Fibroblast of the aortic adventitia (primary cell): ENCODE measurements at places on chromosomes 13 and 19. TPM values are rescaled to one million over a fixed set of nuclear protein-coding genes. Genes with fewer than 3 reads are reported as not detected.

Gene RDH8
- total RNA-seq = not detected in 2 replicates

- DNase-seq = peak; percentile 27
Measured at GRCh38 chr19:8468761-8469373, 24.1 kb downstream of the HNRNPM start.

DNA sequence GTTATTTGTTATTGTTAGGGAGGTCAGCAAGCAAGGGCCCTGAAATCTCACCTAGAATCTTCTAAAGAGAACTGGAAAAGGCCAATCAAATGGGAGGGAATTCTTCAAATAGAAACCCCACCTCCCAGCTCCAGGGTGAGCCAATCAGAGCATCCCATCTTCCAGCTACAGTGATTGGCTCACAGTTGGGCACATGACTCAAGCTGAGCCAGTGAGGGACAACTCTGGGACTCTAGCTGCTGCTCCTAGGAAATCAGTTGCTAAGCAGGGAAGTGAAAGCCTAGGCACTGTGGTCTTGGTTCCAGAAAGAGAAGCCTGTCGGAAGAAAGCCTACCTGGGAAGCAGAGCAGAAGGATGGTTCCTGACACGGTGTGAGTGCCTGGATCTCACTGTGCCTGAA, 13.4 kb downstream of the TM6SF2 start:
- no peak for DNase-seq

Gene PRR12
- 3.2 and 3.7 TPM in 2 replicates for total RNA-seq

GRCh38 chr13:99031832-99032231, 54.0 kb upstream of the DOCK9 start:
- DNase-seq = no peak

Gene ENOX1
- total RNA-seq = 7.4 and 16.4 TPM in 2 replicates

DNA sequence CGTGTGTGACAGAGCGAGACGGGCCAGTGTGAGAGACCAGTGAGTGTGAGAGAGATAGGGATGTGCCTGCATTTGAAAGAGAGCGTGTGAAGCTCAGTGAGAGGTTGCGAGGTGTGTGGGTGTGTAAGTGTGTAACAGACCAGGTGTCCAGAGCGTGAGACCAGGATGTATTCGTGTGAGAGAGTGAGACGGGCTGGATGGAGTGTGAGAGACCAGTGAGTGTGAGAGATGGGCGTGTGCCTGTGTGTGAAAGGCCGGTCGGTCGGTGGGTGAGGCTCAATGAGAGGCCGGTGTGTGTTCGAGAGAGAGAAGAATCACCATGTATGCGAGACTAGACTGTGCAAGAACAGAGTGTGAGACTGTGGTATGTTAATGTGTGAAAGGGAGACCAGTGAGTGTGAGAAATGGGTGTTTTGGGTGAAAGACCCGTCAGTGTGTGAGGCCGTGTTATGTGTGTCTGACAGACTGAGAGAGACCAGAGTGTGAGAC, 679 bp downstream of the ZNF471 start:
- no peak for DNase-seq
